Stimulated activated CD4-positive, alpha-beta T cell treated with anti-CD3 and anti-CD28 coated beads, Interleukin-12 subunit alpha, Interleukin-12 subunit beta, amount 100 ng/mL, for 24 hours (primary cell): ENCODE measurements at places on chromosomes 3 and 15.

DNA sequence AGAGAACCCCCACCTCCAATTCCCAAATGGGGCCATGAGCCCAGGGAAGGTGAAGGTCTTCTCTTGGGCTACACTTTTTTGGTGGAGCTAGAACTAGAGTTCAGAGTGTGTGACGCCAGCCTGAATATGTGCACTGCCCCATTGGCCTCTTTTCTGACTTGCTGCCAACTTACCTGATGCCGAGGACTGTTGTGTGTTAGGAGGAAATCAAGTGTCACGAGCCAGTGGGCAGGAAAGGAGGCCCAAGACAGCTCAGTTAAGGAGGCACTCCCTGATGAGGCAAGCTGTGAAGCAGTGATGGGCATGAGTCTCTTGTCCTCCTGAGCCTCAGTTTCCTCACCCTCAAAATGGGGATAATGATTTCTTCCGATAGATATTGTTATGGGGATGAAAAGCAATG is 107.8 kb downstream of the ANP32A start:
- no peak for DNase-seq

DNA sequence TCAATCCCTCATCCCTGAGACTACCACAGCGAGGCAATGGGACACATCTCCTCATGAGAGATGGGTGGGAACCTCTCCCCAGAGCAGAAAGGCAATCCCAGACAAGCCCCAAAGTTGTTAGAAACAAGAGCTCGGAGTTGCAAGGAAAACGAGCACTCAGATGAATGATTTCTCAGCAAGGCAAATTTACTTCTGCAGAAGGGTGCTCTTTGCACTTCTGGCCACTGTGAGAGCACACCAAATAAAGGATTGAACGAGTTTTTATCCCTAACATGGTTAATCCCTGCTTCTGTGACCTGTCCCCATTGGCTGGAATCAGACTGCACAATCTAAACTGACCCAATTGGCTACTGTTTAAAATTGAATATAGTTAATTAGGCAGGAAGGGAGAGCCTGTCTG is 339.1 kb upstream of the POU1F1 start:
- no peak for DNase-seq

- DNase-seq, result no peak
Measured at GRCh38 chr3:192827208-192827607, 90.4 kb downstream of the MB21D2 start.

- DNase-seq, result peak; percentile 64
Measured at GRCh38 chr3:71584394-71585011, 975 bp upstream of the FOXP1 start.

DNA sequence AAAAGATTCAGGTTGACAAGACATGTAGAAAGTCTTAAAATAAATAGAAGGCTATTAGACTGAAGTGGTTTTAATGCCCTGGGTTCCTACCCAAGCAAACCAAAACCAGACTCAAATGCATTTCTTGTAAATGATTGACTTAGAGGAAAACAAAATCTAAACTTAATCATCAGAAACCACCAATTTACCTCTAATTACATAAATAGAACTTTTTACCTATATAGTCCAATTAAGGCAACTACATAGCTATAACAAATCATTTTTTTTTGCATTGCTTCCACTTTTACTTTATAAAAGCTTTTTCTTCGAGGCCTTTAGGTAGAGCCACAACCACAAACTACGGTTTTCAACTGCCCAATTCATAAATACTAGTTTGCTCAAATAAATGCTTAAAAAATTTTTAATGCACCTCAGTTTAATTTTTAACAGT is 231.3 kb upstream of the ARHGEF26 start:
- DNase-seq, result no peak

GRCh38 chr15:79593119-79593869 is 161.2 kb downstream of the MINAR1 start:
- DNase-seq, result no peak

DNA sequence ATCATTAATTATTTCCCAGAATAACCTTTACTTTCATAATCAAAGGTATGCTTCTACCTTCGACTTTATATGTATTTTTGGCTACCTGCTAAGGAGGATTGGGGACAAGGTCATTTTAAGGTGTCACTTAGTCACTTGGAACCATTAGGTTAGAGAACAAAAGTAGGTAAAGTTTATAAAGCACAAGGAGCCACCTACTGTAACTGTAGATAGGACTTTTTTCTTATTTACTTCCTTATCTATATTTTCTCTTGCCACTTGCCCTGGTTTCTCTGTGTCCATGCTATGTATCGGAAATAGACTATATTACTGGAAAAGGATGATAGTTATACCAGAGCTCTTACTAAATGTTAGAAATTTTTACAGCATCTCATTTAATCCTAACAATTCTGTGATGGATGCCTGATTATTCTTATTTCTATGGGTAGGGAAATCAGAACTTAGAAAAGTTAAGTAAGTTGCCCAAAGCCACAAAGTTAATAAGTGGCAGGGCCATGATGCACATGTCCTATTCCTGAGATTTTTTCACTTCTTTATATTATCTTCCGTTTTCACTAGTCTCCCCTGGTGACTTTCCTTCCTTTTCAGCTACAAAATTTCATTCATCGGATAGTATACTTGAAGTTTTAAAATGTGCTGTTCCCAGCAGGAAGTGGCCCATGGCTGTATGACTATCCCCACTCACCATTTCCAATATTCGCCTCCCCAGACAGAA is 132.5 kb downstream of the CMSS1 start:
- no peak for DNase-seq

- no peak for DNase-seq
Measured at GRCh38 chr15:33256874-33257273, 53.9 kb upstream of the RYR3 start.

DNA sequence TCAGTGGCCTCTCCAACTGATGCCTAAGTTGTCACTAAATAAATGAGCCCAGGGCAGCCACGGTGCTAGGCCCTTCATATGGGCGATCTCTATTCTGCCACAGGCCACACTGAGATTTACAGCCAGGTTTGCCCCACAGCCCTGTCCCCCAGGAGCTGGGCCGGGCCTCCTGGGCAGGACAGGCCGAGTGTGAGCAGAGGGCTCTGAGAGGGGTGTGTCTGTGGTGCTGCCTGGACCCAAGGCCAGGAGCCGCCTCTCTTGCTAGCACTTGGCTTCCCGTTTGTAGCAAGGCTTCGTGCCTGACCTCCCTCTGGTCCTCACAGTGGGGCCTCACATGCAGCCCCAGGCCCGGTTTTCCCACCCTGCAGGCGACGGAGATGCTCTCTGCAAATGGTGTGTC is 67.1 kb upstream of the SEC22A start:
- no peak for DNase-seq

DNA sequence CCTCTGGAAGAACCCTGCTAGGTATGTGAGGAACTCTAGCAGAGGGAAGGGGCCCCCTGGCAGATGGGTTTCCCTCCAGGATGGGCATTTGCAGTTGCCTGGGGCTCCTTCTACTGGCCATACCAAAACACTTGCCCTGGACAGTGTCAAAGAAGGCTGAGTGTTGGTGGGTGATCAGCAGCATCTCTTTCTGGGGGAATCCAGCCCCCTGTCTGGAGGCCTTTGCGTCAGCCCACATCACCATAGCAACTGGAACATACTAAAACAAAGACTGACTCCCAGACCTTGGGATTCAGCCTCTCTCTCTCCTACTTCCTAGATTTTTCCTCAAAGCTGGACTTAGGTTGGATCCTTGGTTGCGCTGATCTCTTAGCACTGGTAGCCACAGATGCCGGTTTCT is 8.1 kb downstream of the CEMIP start:
- DNase-seq, result no peak

DNA sequence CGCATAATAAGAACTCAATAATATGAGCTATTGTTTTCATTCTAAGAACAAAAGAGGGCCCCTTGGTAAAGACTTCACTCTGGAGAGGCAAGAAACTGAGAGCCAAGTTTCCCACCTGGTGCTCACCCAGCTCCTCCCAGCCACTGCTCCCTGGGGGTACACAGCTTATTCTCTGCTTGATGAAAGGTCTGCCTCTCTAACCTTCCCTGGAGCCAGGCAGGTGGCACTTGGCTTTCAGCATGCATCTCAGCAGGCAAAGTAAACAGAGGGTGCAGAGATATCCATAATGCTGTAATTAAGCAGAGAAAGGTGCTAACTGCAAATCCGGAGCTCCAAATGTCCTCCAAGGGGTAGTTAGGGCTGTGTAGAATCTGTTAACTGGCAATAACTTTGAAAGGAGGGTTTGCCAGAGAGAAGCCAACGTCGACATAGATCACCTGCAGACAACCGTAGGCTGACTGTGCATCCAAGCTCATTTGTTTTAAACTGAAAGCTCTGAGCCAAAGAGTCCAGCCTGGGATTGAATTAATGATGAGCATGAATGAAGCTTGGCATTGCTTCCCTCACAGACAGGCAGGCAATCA is 159.6 kb upstream of the PROK2 start:
- no peak for DNase-seq

- no peak for DNase-seq
Measured at GRCh38 chr3:60101621-60102020, 1051.8 kb upstream of the CFAP20DC start.

DNA sequence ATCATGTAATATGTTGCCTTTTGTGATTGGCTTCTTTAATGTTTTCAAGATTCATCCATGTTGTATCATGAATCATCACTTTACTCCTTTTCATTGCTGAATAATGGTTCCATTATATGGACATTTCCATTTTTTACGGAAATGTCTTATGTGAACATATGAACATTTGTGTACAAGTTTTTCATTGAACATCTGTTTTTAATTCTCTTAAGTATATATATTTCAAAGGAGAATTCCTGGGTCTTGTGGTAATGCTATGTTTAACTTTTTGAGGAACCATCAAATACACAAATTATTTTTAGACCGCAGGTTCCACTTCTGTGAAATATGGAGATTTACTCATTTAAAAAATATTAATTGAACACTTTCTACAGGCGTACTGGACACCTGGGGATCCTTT is 85.7 kb downstream of the ARIH1 start:
- no peak for DNase-seq

DNA sequence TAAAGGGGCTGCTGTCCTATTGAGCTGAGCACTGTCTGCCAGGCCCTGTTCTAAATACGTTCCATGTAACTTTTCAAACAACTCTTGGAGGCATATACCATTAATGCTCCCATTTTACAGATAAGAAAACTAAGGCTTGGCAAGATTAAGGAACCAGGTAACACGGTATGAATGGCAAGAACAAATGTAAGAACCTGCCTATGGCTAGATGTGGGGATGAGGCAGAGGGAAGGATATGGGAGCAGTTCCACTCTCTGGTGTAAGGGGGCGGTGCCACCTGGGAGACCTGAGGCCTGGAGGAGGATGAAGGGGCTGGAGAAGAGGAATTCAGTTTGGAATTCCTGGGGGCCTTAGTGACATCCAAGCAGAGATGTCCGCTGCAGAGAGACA is 3.8 kb upstream of the LMAN1L start:
- DNase-seq, result no peak
